Bronchial epithelial cell (primary cell): ENCODE measurements at places on chromosomes 16 and 17.
A peak's percentile ranks its signal among the peaks of the same experiment; 100 is the strongest.

GRCh38 chr16:50838885-50839284, 97.0 kb downstream of the CYLD start:
- DNase-seq: no peak

DNA sequence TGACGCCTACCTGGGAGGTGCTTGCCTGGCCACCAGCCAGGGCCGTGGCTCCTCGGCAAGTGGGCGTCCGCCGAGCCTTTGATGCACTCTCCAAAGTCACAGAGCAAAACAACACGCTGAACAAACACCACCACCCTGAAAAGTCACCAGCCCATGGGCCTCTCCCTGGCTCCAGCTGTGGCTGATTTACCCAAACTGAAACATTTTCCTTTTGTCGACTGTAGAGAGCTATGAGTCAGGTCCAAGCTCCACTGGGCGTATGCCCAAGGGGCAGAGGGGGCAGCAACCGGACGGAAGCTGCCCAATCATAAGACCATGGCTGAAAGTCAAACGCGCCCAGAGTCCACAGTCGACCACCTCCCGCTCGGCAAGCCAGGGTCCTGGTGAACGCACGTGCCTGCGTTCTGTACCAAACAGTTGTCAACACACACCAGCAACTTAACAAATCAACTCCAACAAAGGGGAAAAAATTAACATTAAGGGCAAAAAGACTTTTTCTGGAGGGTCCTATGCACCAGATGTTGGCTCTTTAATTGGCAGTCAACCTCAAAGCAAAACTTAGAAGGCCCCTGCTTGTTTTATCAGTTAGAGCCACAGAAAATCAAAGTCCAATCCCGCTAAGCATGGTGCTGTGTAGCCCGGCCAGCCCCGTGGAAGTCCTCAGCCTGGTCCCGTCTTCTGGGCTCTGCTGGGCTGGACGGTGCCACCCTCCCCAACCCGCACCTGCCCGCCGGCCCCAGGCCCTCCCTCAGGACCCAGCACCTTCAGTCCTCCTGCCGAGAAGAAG, 47.3 kb downstream of the TBC1D16 start:
- peak; percentile 44 for DNase-seq

GRCh38 chr17:18889658-18890057, 31.7 kb downstream of the PRPSAP2 start:
- DNase-seq: no peak

DNA sequence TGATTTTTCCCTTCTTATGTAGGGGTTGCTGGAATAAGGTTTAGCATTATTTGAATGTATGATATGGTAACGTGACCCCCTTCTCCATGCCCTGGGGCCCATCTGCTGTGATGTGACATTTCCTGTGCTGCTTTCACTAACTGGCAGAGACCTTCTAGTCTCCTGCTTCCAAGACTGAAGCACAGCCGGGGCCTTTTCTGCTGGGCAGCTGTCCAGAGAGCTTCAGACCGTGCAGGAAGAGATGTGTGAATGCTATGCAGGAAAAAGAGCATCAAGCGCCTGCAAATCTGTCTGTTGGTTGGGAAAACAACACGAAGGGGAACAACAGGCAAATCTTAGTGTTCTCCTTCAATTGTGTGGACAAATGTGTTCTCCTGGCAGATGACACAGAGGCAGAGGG, 128.5 kb downstream of the SPACA3 start:
- no peak for DNase-seq

DNA sequence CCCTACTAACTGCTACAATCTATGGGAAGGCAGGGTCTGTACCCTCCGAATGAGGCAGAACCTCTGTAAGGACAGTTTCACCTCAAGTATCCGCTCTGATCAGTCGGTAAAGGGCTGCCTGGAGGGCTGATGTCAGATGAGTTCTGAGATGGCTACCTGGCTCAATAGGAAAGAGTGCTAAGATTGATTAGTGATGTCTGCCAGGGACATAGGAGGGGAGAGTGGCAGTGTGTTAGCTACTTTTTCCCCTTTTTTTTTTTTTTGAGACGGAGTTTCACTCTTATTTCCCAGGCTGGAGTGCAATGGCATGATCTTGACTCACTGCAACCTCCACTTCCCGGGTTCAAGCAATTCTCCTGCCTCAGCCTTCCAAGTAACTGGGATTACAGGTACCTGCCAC, 39.1 kb upstream of the CDC42EP4 start:
- DNase-seq: no peak

DNA sequence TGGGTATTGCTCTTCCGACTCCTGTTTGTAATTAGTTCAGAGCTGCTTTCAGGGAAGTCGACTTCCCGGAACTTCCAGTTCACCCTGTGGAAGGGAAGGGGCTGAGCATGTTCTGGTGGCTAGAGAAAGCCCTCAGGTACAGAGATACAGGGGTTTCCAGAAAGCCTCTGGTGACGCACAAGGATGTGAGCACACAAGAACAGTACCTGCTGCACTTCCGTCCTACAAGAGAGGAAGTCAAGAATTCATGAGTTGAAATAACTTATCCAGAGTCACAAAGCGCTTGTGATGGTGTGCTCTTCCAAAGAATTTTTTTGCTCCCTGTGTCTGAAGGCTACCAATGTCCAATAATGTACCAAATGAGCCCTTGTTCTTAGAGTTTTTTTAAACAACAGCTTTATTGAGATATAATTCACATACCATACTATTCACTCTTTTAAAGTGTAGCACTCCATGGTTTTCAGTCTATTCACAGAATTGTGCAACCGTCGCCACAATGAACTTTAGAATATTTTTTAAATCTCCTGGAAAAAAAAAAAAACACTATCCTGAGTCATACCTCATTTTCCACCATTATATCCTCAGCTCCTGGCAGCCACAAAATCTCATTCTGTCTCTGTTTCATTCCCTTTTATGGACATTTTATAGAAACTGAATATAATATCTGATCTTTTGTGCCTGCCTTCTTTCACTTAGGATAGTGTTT, 327.6 kb downstream of the CDH13 start:
- no peak for DNase-seq

DNA sequence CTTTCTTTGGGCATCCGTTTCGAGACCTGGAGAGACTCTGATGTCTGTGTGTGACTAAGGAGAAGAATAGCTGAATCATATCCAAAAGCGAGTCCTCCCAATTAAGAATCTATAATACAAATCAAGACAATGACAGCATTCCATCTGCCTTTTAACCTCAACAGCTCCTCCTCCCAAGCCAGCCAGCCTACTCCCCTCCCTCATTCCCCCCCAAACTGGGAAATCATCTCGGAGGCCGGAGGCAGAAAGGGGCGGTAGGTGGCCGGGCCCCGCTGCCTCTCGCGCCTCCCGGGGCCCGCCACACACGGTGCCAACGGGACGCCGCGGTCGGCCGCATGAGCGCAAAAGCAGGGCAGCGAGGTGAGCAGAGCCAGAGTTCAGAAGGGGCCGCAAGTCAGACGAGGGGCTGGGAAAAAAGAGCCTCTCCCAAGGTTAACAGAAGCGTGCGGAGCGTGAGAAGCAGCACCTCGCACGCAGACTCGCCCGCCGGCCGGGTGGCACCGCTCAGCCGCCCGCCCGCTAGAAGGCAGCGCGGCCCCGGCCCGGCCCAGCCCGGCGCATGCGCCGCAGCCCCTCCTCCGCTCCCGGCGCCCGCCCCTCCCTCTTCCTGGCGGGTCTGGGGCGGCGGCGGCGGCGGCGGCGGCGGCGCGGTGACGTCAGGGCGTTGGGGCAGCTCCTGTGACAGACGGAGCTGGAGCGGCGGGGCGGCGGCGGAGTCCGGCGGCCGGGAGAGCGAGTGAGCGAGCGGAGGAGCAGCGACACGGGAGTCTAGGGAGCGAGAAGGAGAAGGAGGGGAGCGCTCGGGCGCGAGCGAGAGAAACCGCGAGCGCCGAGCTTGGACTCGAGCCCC, at the start of gene PAFAH1B1:
Gene PAFAH1B1, plus strand, starts transcription at position 684 of the 850 bp plus-strand sequence. CDS start 44,635 bp downstream, outside the sequence.
- DNase-seq: peak; percentile 70

GRCh38 chr16:89565256-89565505, 4.7 kb downstream of the RPL13 start:
- DNase-seq: peak; percentile 48

- no peak for DNase-seq
Measured at GRCh38 chr17:80847496-80848230, 144.0 kb upstream of the CHMP6 start.

DNA sequence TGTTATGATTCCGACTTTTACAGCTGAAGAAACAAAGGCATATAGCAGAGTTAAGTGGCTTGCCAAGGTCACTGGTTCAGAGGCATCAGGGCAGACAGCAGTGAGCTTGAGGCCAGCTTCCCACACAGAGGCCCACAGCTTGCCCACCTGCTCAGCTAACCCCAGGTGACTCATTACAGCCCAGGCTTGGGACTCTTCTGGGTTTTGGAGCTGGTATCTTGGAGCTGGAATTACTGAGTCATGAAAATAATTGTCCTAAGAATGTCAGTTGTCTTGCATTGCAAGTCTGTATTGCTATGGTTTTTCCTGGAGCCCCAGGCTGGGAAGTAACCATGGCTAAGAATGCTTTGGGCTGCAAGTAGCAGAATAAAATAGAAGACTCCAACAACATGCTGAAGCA, 32.4 kb upstream of the IRX3 start:
- DNase-seq: peak; percentile 7

DNA sequence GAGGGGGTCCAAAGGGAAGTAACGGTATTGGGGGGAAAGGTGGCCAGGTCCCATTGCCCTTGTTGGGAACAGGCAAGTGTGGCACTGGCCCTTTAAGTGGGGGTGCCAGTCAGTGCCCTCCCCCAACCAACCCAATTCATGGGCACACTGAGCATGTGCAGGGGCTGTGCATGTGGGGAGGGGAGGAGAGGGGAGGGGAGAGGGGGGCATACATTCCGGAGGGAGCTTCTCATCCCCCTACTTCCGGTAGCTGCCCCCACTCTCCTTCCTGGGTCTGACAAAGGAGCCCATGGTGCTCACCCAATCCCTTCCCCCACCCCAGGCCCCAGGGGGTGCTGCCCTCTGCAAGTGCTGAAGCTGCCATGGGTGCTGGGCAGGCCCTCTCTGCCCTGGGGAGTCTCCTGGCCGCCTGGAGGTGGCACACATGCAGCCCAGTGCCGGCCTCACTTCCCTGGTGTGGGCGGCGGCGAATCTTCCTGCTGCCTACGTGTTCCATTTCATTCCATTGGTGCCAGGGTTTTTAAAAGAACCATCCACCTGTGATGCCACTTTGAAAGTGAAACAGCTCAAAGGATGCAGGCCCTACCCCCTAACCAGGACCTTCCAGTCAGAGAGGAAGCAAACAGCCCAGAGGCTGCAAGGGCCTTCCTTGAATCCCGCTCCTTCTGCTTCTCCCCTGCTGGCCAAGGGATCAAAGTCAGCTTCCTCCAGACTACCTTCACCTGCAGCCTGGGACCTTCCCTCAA, 11.0 kb downstream of the HEXIM2 start:
- peak; percentile 83 for DNase-seq

- DNase-seq: no peak
Measured at GRCh38 chr16:85202631-85203461, 90.6 kb upstream of the CIBAR2 start.

DNA sequence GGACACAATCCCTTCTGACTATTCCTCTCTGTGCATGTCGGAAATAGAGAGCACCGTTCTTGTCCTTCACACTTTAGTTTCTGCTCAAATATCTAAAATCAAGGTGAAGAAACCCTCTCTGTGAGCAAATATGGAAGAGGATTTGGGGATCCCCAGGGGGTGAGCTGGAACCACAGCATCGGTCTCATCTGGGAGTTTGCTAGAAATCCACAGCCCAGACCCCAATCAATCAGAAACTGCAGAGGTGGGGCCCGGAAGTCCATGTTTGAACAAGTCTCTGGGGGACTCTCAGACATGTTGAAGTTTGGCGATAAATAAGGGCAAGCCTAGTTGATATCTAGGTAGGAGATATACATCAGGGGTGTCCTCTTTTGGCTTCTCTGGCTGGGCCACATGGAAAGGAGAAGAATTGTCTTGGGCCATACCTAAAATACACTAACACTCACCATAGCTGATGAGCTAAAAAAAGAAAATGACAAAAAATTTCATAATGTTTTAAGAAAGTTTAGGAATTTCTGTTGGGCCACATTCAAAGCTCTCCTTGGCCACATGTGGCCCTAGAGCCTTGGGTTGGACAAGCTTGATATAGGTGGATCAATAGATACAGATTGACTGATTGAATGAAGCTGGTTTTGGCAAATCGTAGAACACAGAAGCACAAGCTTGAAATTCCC, 168.0 kb upstream of the FOXF1 start:
- DNase-seq: no peak

- no peak for DNase-seq
Measured at GRCh38 chr17:80938556-80938955, 53.1 kb upstream of the CHMP6 start.

DNA sequence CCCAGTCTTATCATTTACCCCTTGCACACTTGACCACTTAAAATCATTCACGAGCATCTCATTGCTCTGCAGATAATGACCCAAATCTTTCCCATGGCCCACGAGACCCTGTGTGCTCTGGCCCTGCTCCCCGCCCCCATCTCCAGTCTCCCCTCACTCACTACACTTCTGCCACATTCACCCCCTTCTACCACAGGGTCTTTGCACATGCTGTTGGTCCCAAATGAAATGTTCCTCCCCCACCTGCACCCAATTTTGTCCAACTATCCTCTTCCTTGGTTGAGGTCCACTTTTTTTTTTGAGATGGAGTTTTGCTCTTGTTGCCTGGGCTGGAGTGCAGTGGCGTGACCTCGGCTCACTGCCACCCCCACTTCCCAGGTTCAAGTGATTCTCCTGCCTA, 39.2 kb downstream of the CCDC42 start:
- DNase-seq: no peak

DNA sequence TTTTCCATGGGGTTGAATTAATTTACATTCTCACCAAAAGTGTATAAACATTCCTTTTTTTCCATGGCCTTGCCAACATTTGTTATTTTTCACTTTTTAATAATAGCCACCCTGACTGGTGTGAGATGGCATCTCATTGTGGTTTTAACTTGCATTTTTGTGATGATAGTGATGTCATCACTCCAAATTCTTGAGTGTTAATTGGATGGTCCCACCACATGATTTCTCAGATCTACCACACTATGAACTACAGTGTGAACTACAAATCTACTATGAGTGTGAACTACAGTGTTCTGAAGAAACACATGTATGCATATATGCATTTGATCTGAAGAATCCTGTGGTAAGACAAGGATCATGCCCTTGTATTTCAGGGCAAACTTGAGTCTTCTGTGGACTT, 340.1 kb downstream of the ABCC12 start:
- no peak for DNase-seq

- DNase-seq: no peak
Measured at GRCh38 chr16:26756633-26757032, 310.1 kb upstream of the C16orf82 start.

- DNase-seq: no peak
Measured at GRCh38 chr16:19735074-19735867, 17.2 kb downstream of the IQCK start.

GRCh38 chr17:26963163-26963503, 330.8 kb upstream of the WSB1 start:
- no peak for DNase-seq

- DNase-seq: no peak
Measured at GRCh38 chr17:17570140-17570797, 21.2 kb downstream of the PEMT start.

GRCh38 chr17:58301504-58302150, 20.9 kb upstream of the MPO start:
- DNase-seq: no peak

DNA sequence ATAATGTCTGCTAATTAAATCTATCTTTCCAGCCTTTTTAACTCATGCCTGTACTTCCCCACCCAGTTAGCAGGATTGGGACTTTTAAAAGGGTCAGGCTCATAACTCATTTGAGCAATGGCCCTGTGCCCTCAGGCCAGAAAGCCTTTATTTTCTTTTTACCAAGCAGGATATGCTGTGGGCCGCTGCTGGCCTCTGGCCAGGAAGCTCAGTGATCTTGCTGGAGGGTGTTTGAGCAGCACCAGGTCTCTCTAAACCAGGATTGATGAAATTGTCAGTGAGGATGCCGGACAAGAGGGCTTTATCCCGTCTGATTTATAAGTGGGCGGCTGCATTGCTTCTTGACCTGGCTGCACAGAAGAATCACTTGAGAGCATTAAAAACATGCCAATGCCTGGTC, 187.8 kb downstream of the RAB11FIP4 start:
- DNase-seq: peak; percentile 35
